ENCODE measurements at places on chromosomes 16 and 17. TPM values are rescaled to one million over a fixed set of nuclear protein-coding genes. Genes with fewer than 3 reads are reported as not detected.

GRCh38 chr16:3601614-3602319, 9.6 kb downstream of the SLX4 start:
- no peak overlapping the region for H3K4me3 ChIP-seq
- H3K27ac ChIP-seq: no peak overlapping the region
- no peaks in the 10 kb centered on the region for H3K4me1 ChIP-seq
- H3K27me3 ChIP-seq: no peaks in the 10 kb centered on the region
- DNase-seq: no peak

- H3K36me3 ChIP-seq: no peaks in the 10 kb centered on the region
- H3K4me1 ChIP-seq: no peaks in the 10 kb centered on the region
- no peak overlapping the region for H3K4me3 ChIP-seq
- no peak for DNase-seq
These were observed 147.8 kb downstream of the TOX3 start for GRCh38 chr16:52399116-52399515.

DNA sequence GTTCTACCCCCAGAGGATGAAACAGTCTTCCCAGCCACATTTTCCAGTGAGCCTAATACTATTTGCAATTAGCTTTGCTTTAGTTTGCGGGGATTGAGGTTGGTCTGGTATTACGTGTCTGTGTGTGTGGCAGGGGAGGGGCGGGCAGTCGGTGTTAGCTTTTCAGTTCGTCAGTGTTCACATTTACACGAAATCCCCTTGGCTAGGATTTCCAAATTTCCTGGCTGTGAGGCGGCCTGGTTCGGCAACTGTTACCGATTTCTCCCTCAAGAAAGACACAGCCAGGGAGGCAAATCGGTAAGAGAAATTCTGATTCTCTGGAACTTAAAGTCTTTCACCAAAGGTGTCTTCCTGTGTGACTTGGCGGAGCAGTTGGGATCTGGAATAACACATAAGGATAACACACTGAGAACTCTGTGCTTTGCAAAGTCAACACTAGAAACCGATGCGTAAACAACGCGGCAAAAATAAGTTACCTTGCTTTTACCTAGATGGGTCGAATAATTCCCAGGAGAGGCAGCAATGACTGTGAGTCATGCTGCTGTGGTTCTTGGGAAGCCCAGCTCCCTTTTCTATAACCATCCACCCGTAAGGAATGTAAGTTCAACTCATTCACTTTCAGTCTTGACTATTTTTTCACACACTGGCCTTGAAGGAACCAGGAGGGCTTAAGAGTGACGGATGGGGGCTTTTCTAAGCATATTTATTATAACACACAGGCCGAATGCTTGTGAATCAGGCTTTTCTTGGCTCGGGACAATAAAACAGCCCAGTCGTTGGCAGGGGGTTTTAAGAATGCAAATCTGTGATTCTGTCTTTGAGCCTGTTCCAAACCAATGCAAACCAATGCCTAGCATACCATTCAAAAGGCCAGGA, 24.2 kb downstream of the GPRC5B start:
- no peak overlapping the region for H3K4me3 ChIP-seq
- H3K27ac ChIP-seq: no peak overlapping the region
- DNase-seq: no peak
- H3K4me1 ChIP-seq: peaks cover 16% of the 10 kb centered on the region

Gene PLLP
- 14.4 TPM for total RNA-seq

Gene ARHGAP44
- total RNA-seq: 12.2 TPM

GRCh38 chr17:40303009-40303657, 5.8 kb upstream of the RARA start:
- H3K36me3 ChIP-seq: no peaks in the 10 kb centered on the region
- H3K4me3 ChIP-seq: no peak overlapping the region
- no peak for DNase-seq
- H3K27ac ChIP-seq: no peak overlapping the region
- peaks cover 63% of the 10 kb centered on the region for H3K4me1 ChIP-seq

GRCh38 chr17:31745964-31746600, 113.0 kb downstream of the COPRS start:
- H3K27me3 ChIP-seq: no peaks in the 10 kb centered on the region
- no peak for DNase-seq
- H3K36me3 ChIP-seq: no peaks in the 10 kb centered on the region
- H3K4me1 ChIP-seq: peaks cover 31% of the 10 kb centered on the region
- H3K27ac ChIP-seq: no peak overlapping the region

- H3K27me3 ChIP-seq: no peaks in the 10 kb centered on the region
- no peaks in the 10 kb centered on the region for H3K36me3 ChIP-seq
- no peak overlapping the region for H3K27ac ChIP-seq
- DNase-seq: no peak
- H3K4me1 ChIP-seq: peaks cover 3% of the 10 kb centered on the region
- no peak overlapping the region for H3K4me3 ChIP-seq
These were observed 268.5 kb downstream of the C16orf95 start for GRCh38 chr16:87048730-87049115.
